Neural crest cell (in vitro differentiated cells): ENCODE measurements at places on chromosomes 7 and 10. TPM values are rescaled to one million over a fixed set of nuclear protein-coding genes. Genes with fewer than 3 reads are reported as not detected.

GRCh38 chr7:72316148-72316547 lies 96.0 kb downstream of the CALN1 start:
- no peaks in the 10 kb centered on the region for H3K4me1 ChIP-seq
- DNase-seq: no peak
- H3K4me3 ChIP-seq: no peak overlapping the region

- peaks cover 18% of the 10 kb centered on the region for H3K36me3 ChIP-seq
- no peak for DNase-seq
- no peaks in the 10 kb centered on the region for H3K27me3 ChIP-seq
- no peaks in the 10 kb centered on the region for H3K4me1 ChIP-seq
- no peak overlapping the region for H3K4me3 ChIP-seq
Observed at GRCh38 chr10:92656266-92656961, 33.3 kb upstream of the HHEX start.

DNA sequence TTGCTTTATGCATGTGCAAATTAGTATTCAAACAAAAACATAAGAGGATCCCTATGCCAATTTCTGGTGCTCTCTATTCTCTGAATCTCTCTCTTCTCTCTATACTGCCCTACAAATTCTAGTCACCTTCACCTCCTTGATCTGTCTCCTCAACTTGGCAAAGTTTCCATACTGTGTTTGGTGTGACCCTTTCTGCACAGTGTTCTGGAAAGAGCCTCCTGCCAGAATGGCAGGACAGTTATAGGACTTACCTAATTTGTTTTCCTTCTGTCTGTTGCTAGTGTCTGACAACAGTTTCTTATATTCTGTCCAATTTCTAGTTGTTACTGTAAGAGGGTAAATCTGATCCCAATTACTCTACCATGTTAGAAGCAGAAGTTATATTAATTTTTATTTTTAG lies 34.3 kb downstream of the MAPK8 start:
- peaks cover 39% of the 10 kb centered on the region for H3K36me3 ChIP-seq
- no peak overlapping the region for H3K27ac ChIP-seq
- no peak overlapping the region for H3K4me3 ChIP-seq

The FRMD4A gene
- 65.3 and 66.9 TPM in 2 replicates for total RNA-seq

DNA sequence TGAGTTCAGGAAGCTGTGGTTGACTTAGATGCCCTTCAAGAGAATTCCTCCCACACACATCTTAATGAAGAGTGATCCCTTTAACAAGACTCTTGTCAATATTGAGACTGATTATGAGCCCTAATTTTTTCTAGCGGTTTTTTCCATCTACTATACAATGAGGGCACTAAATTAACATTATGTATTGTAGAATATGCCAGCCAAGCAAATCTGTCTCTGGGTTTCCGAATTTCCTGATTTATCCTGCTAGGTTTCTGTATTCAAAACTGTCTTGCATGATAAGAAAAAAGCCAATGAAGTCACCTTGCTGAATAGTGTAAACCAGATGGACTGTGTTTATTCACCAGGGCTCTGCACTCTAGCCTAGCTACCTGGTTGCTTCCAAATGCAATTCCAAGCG lies 224.2 kb upstream of the KMT2E start:
- H3K4me3 ChIP-seq: no peak overlapping the region
- H3K36me3 ChIP-seq: no peaks in the 10 kb centered on the region
- peaks cover 15% of the 10 kb centered on the region for H3K4me1 ChIP-seq
- H3K27me3 ChIP-seq: peaks cover 3% of the 10 kb centered on the region
